ENCODE measurements at places on chromosomes 16 and 17.

DNA sequence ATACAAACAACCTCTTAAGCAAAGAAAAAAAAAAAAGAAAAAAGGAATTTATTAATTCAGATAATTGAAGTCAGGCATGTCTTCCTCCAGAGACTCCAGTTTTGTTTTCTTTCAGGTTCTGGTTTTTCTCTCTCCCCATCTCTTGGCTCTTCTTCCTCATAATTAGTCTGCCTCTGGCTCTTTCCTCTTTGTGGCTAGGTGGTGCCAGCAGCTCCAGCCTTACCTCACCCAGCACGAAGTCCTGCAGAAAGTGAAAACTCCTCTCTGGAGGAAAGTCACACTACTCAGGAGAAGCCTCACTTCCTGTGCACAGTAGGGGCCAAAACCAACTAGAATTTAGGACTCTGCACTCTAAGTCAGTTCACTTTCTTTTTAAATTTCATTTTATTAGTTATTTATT, 10.3 kb upstream of the NFAT5 start:
- no peak for DNase-seq

DNA sequence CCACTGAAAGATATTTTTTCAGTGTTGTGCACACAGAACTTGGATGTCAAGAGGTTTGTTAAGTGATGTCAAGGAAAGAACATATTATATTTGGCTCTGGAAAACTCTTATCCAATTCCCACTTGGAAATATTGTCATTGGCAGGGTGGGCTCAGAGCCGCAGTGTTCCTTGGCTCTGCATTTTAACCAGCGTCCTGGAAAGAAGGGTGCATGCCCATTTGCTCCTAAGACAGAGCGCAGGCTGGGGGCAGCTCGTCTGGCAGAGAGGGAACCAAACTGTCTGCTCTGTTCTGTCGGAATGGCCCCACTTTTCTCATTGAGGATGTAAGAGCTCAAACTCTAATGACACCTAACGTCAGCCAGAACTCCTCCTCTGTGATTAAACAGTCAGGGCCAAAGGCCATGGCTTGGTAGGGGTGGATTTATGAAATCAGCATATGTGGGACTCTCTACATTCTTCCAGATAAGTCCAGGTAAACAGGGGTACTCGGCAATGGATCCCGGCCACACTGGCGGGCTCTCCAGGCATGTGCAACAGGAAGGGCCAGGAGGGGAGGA, 18.0 kb downstream of the SLC47A1 start:
- DNase-seq, result no peak

DNA sequence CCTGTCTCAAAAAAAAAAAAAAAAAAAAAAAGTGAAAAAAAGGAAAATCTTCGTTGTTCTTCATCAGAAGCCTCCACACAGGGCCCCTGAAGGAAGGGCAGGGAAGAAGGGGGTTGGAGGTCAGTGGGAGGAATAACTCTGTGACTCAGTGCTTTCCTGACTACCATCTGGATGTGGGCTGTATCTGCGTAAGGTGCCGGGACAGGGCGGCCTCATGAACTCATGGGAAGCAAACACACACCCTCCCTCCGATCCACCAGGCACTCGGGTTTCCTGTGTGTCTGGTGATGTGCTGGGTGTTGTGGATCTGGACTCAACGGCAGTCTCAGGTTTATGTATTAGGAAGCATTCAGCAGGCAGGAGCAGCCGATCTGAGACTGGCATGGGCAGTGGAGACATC, 691.6 kb downstream of the WWOX start:
- DNase-seq, result no peak

DNA sequence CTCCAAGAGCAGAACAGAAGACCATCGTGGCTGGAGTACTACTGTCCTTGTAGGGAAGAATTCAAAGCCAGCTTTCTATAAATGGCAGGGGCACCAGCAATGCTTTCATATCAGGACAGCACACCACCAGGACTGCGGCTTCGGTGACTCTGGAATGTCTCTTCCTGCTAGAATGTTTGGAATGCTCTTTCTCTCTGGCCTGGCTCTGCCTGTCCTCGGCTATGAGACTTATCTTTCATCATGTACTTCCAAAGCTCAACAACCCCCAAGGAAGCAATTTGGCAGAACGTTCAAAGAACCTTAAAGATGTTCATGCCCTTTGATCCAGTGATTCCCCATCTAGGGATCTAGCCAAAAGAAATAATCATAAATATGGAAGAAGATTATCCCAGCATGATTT, 52.7 kb upstream of the NOG start:
- no peak for DNase-seq

DNA sequence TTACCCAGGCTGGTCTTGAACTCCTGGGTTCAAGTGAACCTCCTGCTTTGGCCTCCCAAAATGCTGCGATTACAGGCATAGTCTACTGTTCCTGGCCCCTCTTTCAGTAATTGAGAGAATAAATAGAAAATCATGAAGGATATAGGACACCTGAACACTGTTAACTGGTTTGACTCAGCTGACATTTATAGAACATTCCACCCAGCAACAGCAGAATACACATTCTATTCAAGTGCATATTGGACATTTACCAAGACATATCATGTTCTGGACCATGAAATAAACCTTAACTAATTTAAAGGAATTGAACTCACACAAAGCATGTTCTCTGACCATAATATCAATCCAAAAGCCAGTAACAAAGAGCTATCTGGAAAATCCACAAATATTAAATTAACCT, 19.8 kb upstream of the BAIAP2 start:
- DNase-seq, result no peak

DNA sequence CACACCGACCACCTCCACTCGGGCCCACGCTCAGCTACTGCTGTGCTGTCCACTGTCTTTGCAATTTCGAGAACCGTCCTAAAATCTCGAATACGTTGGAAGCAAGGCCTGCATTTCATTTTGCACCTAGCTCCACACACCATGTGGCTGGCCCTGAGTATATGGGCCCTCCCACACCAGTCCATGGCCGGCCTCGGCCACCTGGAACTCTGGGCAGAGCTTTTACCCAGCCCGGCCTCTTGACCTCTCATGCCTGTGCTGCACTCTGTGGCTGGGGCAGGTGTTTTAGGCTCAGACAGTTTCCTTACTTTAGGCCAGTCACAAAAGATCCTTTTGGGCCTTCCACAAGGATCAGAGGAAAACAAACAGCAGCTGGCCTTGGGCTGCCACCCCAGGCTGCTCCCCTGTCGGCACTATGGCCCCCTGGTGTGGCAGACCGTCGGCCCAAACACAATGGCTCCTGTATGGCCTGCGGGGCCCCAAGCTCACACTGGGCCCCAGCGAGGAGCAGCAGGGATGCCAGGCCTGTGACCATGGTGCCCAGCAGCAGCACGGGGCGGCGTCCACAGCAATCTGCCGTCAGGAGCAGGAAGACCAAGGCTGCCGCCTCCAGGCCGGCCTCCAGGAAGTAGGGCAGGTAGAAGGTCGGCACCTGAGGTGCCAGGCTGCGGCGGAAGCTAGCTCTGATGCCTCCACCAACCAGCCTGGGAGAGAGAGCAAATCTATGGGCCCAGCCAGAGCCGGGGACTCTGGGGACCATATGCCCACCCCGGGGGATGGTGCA, 2.5 kb downstream of the SLC22A31 start:
- no peak for DNase-seq

GRCh38 chr16:14963281-14964173, 11.3 kb upstream of the PDXDC1 start:
- no peak for DNase-seq

DNA sequence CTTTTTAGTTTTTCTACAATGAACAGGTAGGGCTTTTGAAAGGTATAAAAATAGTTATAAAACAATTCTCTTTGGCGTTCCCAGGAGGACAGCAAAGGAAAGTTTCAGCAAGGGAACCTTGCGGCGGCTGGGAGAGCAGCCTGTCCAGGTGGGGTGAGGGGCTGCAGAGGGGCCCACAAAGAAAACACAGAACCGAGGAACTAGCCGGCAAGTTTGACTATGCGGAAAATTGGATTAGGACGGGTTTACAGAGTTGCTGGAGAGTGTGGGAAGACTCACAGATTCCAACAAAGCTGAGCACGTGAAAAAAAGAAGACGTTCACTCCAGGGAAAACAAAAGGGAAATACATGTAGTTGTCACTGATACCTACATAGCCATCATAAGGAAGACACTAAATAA, 40.2 kb upstream of the METTL16 start:
- DNase-seq, result no peak

DNA sequence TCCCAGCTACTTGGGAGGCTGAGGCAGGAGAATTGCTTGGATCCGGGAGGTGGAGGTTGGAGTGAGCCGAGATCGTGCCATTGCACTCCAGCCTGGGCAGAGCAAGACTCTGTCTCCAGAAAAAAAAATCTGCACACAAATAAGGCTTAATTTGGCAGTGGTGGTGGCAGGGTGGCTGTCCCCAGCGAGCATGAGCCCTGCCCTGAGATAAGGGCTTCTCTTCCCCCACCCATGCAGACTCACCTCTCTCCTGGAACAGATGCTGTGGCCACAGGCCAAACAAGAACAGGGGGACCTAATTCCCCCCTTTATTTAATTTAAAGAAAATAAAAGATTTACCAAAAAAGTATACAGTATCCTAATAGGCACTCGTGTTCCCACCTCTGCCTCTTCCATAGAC, 157.2 kb downstream of the RAB11FIP4 start:
- no peak for DNase-seq

GRCh38 chr16:85924675-85925074, 25.7 kb downstream of the IRF8 start:
- DNase-seq, result no peak

DNA sequence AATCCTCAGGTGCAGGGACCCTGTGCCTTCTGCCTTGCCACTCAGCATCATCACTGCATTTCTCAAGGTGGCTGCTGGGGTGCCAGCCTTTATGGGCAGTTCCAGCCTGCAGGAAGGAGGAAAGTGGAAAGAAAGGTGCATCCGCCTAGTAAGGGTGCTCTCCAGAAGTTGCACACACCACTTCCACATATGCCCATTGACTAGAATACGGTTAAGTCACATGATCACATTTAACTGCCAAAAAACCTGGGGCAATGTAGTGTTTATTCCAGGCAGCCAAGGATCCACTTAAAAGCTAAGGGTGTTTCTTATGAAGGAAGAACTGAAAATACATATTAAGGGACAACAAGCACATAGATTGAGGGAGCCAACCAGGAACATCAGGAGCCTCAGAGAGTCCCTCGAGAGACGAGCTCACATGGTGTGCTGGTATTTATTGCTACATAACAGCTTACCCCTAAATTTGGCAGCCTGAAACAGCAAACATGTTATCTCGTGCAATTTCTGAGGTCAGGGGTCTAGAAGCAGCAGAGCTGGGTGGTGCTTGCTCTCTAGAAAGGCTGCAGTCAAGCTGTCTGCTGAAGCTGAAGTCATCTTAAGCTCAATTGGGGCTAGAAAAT, 52.0 kb upstream of the MMP2 start:
- DNase-seq, result no peak

DNA sequence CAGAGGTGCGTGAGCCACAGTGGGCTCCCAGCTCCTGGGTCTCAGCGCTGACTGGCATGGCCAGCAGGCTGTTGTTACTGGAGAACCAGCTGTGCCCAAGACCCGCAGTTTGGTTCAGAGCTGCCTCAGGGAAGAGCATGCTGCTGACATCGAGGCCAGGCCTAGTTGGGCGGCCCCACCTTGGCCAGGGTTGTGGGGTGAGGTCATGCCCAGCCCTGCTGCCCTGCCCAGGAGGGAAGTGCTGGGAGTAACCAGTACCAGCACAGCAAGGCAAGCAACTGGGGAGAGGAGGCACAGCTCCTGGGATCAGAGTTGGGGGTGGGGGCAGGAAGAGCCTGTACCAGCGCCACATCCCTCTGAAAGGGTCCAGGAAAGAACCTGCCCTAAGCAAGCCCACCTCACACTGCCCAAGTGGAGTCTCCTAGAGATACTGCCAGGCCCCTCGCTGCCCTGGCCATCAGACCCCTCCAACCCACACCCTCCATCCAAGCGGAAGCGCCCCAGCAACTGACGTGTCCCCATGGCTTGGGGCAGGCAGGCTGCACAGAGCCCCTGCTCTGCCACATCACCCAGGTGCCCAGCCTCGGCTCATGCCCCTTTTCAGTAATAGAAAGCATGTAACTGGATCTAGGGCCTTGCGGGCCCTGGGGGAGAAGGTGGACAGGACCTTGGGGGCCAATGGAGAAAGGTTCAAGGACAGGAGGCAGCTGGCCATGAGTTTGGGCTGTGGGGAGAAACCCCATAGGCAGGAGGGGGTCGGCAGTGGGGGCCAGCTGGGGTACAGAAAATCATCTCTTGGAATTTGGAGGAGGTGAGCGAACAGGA, 990 bp downstream of the DOK4 start:
- no peak for DNase-seq

DNA sequence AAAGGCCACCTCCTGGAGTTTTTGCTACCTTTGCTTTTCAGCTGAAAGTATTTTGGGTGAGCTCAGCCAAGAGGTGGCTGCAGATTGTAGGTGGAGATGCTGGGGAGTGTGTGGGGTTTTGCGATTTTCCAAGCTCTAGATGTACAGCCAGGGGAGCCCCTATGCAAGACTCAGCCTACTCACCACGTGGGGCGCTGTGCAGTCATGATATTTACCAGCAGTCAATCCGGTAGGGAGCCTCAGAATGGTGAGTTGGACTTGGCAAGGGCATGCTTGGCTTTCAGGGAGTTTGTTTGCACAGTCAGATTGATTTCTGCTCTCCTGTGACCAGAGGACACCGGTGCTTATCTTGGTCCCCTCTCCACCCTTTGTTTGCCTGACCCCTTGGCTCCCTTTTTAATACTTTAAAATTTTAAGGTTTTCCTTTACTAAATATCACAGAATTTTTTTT, 175.3 kb downstream of the UTP18 start:
- DNase-seq, result no peak

DNA sequence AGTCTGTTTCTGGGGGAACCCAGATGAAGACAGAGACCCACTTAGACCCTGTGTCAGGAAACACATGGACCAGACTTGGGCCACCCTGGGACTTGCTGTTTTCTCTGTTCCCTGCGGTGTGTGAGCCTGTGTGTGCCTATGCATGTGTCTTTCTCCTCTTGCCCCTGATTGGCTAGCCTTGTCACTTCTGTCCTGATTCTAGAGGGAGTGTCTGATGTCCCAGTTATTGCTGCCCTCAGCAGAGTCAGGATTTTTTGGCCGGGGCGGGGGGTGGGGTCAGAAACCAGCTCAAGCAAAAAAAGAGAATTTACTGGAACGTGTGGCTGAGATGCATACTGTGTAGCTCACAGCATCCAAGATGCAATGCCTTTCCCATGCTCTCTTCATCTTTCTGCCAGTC, 30.5 kb downstream of the PLCG2 start:
- no peak for DNase-seq

DNA sequence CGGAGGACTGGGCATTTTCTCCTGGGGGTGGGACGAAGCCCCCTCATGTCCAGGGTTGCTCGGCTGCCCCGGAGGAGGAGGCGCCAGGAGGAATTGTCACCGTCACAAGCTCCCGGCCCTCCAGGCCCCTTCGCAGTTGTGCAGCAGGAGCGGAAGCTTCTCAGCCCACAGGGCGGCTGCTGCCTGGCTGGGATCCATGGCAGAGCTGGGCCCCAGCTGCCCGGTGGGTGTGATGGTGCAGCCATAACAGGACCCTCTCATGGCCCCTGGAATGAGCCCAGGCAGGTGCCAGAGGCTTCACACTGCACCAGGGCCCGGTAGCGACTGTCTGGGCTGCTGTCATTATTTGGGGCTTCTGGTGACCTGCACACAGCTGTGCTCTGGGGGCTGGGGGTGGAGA, 54.9 kb upstream of the GNG13 start:
- DNase-seq, result no peak

GRCh38 chr16:2755158-2755557, 2.7 kb downstream of the SRRM2 start:
- no peak for DNase-seq
